AG10803 (cell line): ENCODE measurements at places on chromosomes 2 and 18.

DNA sequence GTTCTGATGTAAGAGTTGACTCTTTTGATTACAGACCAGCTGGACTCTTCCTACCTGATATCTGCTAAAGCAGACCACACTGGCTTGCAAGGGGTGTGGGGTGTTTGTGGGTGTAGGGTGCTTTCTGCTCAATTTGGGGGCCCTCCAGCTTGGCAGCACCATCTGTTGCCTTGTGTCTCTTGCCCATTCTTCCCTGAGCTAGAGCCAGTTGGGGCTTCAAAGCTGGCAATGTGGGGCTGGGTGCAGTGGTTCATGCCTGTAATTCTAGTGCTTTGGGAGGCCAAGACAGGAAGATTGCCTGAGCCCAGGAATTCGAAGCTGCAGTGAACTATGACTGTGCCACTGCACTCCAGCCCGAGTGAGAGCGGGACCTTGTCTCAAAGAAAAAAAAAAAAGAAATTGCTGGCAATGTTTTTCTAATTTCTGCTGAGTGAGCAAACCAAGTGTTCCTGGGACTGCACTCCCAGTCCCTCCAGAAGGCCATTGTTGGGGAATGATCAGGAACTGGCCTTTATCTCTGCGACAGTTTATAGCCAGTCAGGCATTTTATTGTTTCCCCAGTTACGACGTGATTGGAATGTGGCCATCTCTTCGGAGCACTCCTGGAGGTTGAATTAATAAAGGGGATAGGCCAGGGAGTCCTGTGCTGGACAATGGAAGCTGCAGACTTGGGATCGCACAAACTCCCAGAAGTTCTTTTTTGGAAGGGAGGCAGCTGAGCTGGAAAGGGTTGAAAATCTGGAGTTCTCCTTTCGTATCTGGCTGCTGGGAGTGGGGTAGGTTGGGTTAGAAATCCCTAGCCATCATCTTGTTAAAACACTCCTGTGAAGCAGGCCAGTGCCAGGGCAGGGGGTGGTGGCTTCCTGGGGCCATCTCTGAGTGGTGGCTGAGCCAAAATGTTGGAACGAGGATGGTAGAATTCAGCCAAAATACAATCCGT lies 57.2 kb downstream of the LIPG start:
- no peak for DNase-seq

- no peak for DNase-seq
Measured at GRCh38 chr2:215144106-215144875, 5.9 kb upstream of the ABCA12 start.

DNA sequence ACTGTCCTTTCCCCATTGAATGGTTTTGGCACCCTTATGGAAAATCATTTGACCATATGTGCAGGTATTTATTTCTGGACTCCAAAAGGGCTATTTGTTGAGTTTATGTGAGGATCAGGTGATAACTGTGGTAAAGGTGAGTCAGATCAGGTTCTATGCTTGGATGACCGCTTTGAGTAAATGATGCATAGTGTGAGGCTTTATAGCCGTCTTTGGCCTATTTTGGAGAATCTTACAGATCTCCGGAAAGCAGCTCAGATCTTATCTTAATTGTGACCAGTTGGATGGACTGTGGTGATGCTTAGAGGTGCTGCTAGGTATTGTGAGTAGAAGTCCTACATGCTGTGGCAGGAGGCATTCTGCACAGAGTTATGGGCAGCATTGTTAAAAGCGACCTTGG lies 126.2 kb downstream of the METTL8 start:
- DNase-seq = no peak

DNA sequence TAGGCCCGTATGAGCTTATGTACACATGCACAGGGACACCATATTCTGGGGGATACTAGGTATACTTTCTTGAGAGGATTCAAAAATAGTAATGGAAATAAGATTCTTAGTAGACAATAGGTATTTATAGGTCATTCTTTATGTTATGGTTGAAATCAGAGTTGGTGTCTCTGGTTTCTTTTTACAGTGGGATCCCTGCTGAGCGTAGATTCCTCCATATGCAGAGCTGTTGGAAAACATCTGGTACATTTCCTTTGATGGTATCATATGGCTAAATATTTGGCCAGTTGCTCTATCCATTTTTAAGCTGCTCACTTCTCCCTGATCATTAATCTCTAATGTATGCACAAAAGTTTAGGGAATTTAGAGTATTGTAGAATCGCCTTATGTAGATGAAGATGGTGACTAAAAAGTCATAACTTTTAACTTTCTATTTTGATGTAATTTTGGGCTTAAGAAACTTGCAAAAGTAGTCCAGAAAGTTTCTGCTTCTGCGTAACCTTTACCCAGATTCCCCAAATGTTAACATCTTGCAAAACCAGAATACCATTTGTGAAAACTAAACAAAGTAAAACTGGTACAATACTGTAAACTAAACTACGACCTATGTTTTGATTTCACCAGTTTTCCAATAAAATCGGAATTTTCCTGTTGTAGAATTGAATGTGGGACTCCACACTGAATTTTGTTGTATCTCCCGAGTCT lies 5.4 kb downstream of the ARHGAP28 start:
- no peak for DNase-seq

DNA sequence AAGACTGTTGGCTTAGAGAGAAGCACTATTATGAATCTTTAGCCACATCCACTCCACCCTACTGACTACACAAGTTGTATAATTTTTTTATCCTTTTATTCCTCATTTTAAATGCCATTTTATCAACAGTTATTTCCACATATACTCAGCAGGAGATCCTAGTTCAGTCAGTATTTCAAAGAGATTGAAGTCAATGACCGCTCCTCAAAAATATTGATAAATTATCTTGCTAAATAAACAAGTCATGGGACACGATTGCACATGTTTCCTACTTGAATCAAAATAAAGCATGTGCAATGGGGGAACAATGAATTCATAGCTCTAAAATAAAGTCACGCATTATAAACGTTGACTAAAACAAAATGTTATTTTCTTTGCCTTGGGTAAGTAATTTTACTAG lies 496.5 kb downstream of the LRRTM4 start:
- DNase-seq = no peak

- DNase-seq = no peak
Measured at GRCh38 chr2:108993095-108993937, 4.3 kb upstream of the EDAR start.

GRCh38 chr2:236052926-236053821 lies 115.0 kb downstream of the GBX2 start:
- DNase-seq = no peak

DNA sequence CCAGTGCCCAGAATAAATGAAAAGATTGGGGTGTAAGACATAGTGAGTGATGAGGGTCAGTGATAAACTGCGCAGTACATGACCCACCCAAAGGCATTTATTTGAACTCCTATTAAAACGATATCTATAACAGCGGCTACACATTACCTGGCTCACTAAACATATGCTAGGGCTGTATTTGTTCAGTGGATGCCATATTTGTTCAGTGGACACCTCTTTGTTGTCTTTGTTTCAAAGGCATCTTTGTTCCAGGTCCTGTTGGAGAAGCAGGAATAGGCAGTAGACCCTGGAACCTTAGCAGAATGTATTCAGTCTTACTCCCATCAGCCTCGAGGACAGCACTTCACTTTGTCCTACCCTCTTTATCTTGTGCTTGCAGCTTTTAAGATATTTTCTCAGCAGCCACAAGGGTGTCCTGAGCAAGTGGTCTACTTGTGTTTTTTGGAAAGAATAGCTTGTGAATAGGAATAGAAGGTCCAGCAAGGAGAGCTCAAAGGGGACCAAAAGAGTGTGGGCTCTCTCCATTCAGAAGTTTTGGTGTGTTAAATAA lies 650.8 kb upstream of the FANCL start:
- DNase-seq = no peak
